Activated CD8-positive, alpha-beta T cell treated with anti-CD3 and anti-CD28 coated beads, Interleukin-2, amount 10 ng/mL, durations not matched to agents 7 days and 5 days (primary cell): ENCODE measurements at places on chromosomes 6 and 20. TPM values are rescaled to one million over a fixed set of nuclear protein-coding genes. Genes with fewer than 3 reads are reported as not detected.

GRCh38 chr6:37170273-37171200 lies 585 bp downstream of the PIM1 start:
- peak; percentile 64 for DNase-seq

DNA sequence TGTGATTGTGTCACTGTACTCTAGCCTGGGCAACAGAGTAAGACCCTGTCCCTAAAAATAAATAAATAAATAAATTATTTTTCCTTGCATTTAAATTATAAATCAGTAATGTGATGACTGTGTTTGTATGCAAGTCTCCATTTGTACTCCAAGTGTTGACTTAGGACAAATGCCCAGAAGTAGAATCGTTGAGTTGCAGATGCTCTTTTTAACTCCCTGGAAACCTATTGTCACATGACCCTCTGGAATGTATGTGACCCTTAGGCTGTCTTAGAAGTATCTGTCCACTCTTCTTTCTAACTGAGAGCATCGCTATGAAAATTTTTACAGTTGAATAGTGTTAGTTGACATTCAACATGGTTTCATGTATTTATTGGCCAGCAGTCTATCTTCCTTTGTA lies 18.8 kb downstream of the OR2A4 start:
- DNase-seq: no peak

GRCh38 chr6:24899136-24899996 lies 36.4 kb downstream of the RIPOR2 start:
- no peak for DNase-seq

DNA sequence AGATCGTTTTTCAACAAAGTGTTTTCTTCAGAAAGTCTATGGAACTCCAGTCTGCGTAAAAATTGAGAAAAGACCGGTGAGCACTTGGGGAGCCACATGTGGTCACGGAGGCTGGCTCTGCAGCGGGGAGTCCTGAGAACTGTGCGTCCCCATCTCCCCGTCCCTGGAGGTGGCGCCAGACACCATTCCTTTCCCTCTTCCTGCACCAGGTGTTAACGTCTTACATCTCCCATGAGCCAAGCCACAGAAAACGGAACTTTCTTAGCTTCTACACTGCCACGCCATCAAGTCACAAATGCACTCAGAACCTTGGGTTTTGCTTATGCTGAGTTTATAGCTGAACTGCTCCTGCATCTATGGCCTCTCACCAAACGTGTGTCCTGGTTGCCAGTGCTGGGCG lies 62.6 kb downstream of the GINS1 start:
- DNase-seq: peak; percentile 57

- peak; percentile 53 for DNase-seq
Measured at GRCh38 chr20:37615340-37616109, 78.3 kb upstream of the CTNNBL1 start.

GRCh38 chr6:144785056-144785455 lies 499.9 kb downstream of the UTRN start:
- no peak for DNase-seq

GRCh38 chr6:166907871-166908806 lies 48.2 kb downstream of the RNASET2 start:
- DNase-seq: peak; percentile 8

GRCh38 chr6:7228662-7229375 lies 84.2 kb downstream of the SSR1 start:
- no peak for DNase-seq

DNA sequence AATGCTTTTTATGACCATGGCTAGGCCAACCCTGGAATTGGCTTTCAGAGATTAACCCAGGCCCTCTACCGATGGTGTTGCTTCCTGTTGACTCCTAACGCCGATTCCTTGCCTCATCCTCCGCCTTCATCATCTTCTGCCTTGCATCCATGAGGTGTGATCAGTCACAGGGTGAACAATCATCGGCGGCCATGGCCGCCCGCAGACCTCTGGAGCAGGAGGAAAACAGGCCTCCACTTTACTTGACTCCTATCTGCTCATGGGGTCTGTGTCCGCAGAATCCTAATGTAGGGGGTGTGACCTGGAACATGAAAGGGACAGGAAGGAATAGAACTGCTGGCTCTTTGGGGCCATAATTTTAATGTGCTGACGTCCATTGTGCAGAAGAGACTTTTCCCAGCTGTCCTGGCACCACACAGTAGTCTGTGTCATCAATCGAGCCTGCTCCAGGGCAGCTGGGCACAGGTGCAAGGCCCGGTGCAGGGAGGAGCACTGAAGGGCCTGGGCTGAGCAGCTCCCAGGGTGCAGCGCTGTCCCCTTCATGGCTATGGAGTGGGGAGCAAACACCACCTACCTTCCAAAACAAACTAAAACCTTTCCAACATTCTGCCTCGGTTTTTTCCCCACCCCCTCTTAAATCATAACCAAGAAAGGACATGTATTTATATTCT lies 8.0 kb downstream of the SLC22A3 start:
- no peak for DNase-seq

- no peak for DNase-seq
Measured at GRCh38 chr20:38757145-38757775, 9.0 kb downstream of the ACTR5 start.

DNA sequence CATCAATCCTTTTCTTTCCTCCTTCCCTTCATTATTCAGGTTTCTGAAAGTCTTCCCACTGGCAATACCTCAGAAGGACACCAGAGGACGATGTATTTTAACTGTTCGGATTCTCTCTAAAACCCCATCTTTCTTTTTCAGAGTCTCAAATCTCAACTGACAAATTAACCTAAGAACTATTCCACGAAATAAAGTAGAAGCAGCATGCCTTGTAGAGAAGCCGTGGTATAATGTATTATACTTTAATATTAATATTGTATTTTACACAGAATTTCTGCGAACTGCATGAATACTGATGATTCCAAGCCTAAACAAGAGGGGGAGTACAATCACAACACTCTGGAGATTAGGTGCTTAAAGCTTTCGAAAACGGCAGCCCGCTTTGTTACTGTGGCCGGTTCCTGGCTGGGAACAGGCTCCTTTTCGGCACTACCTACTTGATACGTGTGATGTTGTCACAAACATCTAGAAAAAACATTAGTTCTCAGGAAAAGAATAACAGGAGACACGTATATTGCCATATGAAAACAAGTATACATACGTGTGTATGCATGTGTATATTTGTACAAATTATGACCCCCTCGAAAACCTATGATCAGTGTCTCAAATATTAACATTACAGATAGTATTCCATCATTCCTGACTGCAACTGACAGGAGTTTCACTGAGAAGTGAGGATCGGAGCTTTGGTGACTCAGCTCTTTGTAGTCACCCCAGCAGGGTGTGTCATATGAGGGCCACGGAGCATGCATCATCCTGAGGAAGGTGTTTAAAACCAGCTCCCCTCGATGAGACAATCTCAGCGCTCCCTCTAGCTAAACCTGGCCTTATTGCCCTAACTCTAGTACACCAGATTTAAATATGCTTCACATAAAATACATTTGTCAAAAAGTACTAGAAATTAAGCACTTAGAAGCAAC lies 319.7 kb upstream of the TCF21 start:
- peak; percentile 26 for DNase-seq

- no peak for DNase-seq
Measured at GRCh38 chr20:43681468-43681942, 14.6 kb downstream of the MYBL2 start.

- peak; percentile 59 for DNase-seq
Measured at GRCh38 chr20:60057866-60058807, 99.9 kb downstream of the CDH26 start.

GRCh38 chr6:36641543-36641942 lies 37.0 kb upstream of the CDKN1A start:
- DNase-seq: no peak

- DNase-seq: no peak
Measured at GRCh38 chr6:105869835-105870440, 216.2 kb upstream of the PRDM1 start.

DNA sequence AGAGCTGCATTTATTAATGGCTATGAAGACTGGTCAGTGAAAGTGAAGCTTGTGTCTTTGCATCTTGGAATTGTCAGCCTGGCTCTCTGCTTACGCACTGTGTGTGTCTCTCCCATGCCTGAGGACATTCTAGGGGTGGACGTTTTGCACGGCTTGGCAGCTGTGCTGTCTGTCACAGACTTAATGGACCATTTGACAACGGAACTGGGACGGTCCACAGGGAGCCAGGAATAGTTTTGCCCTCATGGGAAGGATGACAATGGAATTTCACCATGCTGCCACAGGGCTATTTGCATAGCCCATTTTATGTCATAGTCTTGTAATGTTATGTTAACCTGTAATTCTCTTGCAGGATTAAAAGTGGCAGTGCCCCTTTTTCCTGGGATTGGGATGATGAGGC lies 44.7 kb downstream of the OR2B6 start:
- no peak for DNase-seq

GRCh38 chr20:61529354-61529753 lies 277.3 kb downstream of the CDH4 start:
- DNase-seq: no peak

DNA sequence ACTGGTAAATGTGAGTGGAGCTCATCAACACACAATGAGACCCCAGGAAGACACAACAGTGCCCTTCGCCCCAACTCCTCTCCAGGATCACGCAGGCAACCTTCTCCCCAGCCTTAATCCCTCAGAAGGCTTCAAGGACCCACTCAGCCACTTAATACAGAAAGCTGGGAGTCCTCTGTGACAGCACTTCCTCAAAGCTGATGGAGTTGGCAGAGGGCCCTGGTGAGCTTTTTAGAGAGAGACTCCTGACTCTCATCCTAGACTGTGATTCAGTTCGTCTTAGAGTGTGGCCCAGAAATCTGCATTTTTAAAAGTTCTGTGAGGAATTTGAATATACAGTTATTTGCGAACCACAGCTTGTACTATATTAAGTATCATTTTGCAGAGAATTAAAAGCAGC lies 187.7 kb downstream of the UST start:
- no peak for DNase-seq

GRCh38 chr6:34817446-34817845 lies 25.6 kb downstream of the BLTP3A start:
- DNase-seq: no peak

DNA sequence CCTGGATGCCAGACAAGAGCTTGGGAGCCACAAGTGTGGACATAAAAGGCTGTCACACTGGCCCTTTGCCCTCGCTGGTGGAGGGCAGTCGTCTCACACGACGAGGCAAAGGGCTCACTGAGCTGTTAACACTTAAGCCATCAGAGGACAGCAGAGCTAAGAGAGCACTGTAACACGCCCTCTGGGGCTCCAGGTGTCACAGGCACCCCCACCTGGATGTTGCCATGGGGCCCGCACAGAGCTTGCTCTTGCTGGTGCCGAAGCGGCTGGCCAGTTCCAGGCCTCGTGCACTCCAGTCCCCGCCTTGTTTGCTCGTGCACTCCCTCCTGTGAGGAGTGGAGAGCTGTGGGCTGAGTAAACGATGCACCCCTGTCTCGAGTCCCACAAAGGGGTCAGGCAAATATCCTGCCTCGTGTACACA lies 37.4 kb downstream of the SLC35D3 start:
- no peak for DNase-seq

GRCh38 chr6:154555073-154555677 lies 44.7 kb upstream of the CNKSR3 start:
- no peak for DNase-seq

CLDN20 gene
- total RNA-seq: not detected

WFDC2 gene
- not detected for total RNA-seq

DIDO1 gene
- 69.6 TPM for total RNA-seq

SPATS1 gene
- total RNA-seq: not detected

MCCD1 gene
- total RNA-seq: not detected

SUMO4 gene
- 10.1 TPM for total RNA-seq

CDSN gene
- total RNA-seq: not detected

CD40 gene
- 0.94 TPM for total RNA-seq

LPA gene
- not detected for total RNA-seq

ARFGEF3 gene
- 0.08 TPM for total RNA-seq

SGK2 gene
- not detected for total RNA-seq

PRR18 gene
- total RNA-seq: not detected

MATN4 gene
- total RNA-seq: not detected

DNPH1 gene
- total RNA-seq: 47.2 TPM

MLIP gene
- not detected for total RNA-seq
